ENCODE measurements at places on chromosomes 4 and X.

GRCh38 chr4:39451423-39452023 lies 7.2 kb downstream of the RPL9 start:
- DNase-seq, result no peak

- no peak for DNase-seq
Measured at GRCh38 chrX:2261831-2262667, 238.7 kb downstream of the DHRSX start.

GRCh38 chr4:2103127-2103842 lies 44.2 kb downstream of the NAT8L start:
- no peak for DNase-seq

GRCh38 chrX:108001218-108001814 lies 19.1 kb upstream of the TEX13B start:
- no peak for DNase-seq

Measured in activated naive CD4-positive, alpha-beta T cell treated with anti-CD3 and anti-CD28 coated beads, Interleukin-2, amount 50 U/mL, for 16 hours (primary cell).